Effector memory CD4-positive, alpha-beta T cell (primary cell): ENCODE measurements at places on chromosomes 2 and 18.

DNA sequence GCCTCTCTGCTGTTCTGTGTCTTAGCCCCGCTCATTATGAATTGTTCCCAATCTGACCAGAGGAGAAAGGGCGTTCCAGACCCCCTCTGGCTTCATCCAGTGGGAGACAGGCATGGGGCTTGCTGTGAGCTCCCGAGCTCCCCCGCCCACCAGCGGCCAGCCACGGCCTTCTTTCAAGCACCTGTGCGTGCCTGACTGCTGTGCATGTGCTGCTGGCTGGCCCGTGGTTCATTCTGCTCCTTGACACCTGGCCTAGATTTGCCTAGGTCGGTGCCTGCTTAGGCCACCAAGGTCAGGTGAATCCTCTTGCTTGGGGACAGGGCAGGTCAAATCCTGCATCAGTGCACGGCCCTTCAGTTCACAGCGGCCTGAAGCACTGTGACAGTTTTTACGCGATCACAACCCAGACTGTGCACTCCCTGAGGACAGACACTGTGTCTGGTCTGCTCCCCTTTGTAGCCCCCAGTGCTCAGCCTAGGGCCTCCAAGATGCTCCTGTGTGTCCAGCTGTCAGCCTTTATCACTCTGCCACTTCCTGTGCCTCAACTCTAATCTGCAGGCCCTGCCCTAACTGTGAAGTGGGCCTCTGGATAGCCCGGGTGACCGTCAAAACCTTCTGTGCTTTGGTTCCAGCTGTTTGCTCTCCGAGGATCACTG lies 3.6 kb upstream of the LPIN1 start:
- DNase-seq = no peak

GRCh38 chr2:184369307-184369706 lies 229.0 kb upstream of the ZNF804A start:
- no peak for DNase-seq

DNA sequence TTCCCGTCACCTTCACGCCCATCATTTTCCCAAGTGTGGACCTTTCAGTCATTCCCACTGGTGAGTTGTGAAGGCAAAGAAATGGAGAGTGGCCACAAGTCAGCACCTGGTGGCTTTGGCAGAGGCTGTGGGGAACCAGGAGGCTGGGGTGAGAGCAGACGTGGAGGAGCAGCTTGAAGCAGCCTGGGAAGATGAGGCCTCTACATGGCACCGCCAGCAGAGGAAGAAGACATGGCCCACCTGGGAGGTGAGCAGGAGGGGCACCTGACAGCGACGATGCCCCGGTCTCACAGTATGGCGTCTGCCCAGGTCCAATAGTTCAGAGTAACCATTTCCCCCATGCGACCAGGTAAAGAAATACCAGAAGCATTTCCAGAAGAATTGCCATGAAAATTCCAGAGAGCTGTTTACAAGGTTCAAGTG lies 69.0 kb downstream of the TPO start:
- no peak for DNase-seq

DNA sequence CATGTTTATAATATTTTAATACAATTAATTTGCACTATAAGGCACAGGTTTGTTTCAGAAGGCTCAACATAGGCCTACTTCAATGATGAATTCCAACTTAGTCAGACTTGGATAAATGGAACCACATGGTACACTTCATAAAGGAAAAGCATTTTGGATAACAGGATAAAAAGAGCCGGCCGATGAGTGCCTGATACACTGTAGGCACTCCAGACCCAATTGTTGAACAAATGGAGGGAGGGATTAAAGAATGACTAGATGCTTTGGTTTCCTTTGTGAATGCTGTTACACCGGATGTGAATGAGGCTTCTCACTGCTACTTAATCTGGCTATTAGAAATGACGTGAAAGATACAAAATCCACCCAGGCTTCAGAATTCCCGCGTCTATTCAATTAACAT lies 104.1 kb upstream of the KCTD1 start:
- DNase-seq = no peak

GRCh38 chr2:143730155-143730952 lies 601.1 kb downstream of the ARHGAP15 start:
- no peak for DNase-seq

DNA sequence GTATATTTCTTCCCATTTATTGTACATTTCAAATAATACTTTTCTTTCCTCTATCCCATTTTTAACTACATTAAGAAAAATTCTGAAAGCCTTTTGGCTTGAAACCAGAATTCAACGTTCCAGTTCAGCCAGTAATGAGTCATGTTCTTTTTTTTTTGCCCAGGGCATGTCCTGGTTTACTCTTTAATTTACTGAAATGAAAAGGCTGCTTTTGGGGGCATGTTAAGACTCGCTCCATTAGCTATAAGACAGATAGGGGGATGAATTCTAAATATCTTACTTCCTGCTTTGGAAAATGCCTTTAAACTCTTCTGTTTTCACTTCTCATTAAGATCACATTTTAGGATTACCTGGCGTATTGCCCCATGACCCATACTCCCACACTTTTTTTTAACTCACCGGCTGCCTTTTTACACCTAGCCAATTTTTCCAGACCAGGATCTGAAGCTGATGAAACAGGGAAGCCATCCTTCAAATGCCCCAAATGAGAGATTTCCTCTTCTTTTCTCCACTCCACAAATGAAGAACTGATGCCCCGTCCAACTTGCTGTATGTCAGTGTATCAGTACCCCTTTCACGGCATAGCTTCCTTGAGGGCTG lies 585 bp downstream of the ABCA12 start:
- no peak for DNase-seq

DNA sequence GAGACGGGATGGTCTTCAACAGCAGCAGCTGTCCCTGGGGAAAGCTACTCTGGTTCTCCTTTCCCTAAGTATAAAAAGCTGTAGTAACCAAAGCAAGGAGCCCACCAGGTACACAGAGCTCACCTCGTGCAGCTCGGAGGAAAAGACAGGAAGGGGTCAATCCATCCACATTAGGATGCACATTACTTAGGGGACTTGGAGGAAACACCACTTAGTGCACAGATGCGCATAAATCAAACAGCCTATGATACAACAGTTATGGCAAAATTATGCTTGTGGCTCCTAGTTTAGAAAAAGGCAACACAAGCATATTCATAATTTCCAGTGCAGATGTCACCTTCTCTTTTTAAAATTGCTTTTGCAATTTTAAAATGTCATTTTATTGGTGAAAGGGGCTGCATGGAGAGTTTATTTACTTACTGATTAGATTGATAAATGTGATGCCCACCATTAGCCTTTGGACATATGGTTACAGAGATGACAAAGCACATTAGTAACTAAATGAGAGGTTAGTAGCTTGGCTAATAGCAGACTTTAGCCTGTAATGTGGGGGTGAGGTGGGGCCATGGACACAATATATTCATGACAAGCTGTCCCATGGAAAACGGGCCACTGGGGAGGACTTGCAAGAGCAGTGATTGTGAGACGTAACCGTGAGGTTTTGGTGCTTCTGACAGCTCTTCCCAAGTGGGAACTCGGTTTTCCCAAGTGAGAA lies 199.8 kb downstream of the MYT1L start:
- no peak for DNase-seq

DNA sequence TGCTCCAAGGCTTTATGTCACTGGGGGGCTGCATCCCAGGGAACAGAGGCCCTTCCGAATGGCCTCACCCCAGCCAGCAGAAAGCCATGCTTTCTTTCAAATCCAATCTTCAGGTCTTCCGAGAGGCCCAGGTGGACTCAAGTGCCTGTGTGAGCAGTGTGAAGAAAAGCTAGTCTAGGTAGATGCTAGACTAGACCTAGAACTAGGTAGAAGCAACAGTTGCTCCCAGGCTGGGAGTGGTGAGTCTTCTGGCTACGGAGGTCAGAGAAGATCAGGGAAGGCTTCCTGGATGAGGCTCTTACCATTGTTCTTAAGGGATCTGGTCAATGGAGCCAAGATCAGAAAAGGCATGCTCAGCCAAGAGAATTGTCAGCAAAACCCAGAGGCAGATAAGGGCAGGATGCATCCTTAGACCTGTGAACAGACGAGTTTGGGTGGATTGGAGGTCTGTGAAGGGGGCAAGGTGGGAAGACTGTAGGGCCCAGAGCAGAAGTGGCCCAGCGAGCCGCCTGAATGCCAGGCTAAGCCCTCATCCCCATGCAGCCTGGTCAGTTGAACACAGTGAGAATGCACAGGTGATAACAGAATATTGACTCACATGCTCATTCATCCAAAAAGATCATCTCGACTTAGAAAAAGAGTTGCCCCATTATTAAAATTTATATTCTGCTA lies 110.8 kb downstream of the SMAD7 start:
- DNase-seq = no peak

DNA sequence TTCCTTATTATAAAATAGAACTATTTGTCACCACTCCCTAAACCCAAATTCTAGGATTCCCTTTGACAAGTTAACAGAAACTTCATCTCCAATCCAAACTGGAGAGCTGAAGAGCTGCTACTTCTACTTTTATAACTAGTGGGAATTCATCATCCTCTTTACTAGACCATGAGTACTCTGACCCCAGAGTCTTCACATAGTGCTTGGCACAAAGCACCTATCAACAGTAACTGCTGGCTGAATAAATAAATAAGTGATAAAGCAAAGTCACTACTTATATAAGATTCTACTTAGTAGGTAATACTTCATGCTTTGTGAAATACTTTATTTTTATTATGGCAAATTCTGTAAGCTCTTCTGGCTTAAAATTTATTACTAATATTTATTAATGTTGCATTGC lies 49.5 kb downstream of the DARS1 start:
- DNase-seq = no peak

DNA sequence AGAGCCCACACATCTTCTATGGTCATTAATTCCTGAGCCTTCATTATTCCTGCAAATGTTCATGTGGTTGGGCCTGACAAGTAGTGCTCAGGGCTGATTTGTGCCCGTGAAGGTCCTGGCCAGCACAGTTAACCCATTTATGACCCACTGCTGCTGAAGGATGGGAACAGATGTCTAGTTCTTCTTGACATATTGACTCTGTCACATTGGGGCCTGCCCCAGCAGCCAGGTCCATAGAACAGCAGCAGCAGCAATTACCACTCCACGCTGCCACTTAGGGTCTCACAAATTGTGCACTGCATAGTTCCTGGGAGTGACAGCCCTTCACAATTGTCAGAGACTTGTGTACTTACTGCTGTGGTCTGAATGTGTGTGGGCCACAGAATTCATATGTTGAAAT lies 442.3 kb upstream of the RGPD4 start:
- DNase-seq = no peak

DNA sequence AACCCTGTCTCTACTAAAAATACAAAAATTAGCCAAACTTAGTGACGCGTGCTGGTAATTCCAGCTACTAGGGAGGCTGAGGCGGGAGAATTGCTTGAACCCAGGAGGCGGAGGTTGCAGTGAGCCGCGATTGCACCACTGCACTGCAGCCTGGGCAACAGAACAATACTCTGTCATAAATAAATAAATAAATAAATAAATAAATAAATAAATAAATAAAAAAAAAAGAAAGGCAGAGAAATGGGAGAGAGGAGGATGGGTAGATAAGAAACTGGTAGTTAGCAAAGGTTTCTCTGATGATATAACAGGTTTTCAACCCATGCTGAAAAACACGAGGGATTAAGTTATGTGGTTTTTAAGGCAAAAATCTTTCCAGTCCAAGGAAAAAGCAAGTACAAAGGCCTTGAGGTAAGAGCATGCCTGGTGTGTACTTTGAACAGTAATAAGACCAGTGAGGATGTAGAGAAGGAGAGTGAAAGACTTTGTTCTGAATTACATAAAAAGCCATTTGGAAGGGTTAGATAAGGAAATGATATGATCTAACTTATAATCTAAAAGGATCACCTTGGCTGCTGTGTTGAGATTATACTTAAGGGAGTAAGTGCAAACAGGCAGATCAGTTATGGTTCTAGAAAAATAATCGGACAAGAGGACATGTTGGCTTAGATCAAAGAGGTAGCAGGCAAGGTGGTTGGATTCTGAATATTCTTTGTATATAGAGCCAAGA lies 159.3 kb downstream of the PTH2R start:
- DNase-seq = no peak

- no peak for DNase-seq
These were observed 47.3 kb downstream of the ROCK1 start for GRCh38 chr18:21064347-21064746.

DNA sequence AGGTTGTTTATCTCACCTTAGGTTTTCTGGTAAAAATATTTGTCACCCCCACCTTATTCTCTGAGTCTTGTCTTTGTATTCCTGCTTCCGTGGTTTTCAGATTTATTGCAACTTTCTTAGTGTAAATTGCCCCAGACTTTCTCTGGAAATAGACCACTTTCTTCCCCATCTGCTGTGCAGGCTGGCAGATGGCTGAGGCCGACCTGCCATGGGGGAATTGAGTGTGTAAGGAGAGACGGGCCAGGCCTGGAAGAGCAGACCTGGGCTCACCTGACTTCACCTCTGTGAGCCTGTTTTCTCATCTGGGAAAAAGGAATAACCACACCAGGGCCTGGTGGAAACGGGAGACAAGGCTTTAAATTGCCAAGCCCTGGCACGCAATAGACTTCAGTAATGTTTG lies 44.9 kb downstream of the ACKR3 start:
- no peak for DNase-seq

GRCh38 chr2:43133708-43134570 lies 92.5 kb downstream of the ZFP36L2 start:
- peak; percentile 65 for DNase-seq

DNA sequence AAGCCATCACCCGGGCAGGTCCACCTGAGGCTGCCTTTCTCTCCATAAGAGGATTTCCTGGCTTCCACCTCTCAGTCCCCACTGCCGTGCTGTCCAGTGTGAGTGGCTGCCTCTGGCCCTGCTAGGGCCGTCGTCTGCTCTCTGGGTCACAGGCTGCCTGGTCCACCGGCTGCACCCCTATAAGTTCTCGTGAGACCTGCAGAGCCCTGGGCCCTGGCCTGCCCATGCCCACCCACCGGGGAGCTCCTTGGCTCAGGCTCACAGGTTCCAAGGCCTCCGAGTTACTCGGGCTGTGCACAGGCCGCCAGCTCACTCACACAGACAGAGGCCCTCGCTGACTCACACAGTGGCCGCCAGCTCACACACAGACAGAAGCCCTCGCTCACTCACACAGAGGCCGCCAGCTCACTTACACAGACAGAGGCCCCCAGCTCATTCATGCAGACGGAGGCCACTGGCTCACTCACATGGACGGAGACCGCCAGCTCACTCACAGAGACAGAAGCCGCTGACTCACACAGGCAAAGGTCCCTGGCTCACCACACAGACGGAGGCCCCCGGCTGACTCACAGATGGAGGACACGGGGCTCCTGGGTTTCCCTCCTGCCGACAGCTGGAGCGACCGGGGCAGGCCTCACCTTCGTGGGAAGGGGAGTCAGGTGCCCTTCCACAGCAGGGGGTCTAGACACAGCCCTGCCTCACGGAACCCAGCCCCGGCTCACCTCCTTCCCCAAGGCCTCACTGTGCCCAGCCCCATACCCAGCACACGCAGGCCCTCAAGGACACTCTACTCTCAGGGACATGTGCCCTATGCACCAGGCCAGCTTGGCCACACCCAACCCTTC lies 334.1 kb upstream of the MYT1L start:
- no peak for DNase-seq

DNA sequence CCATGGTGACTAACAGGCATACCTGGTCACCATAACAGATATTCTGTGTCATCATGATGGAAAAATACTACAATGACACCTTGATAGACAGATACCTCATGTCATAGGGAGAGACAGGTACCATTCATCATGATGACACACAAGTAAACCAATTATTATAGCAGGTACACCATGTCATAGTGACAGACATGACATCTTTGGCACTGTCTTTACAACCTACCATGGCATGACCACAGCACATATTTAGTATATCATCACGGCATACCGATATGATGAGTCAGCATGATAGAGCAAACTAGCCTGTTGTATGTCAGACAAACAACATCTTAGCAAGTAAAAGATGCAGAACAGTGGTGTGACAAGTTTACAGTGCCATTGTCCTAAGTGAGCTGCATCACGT lies 101.3 kb upstream of the KLHL29 start:
- no peak for DNase-seq
